ENCODE measurements at places on chromosomes 1 and 21.
A peak's percentile ranks its signal among the peaks of the same experiment; 100 is the strongest.

GRCh38 chr1:229756666-229757065, 130.6 kb downstream of the URB2 start:
- no peak for DNase-seq

DNA sequence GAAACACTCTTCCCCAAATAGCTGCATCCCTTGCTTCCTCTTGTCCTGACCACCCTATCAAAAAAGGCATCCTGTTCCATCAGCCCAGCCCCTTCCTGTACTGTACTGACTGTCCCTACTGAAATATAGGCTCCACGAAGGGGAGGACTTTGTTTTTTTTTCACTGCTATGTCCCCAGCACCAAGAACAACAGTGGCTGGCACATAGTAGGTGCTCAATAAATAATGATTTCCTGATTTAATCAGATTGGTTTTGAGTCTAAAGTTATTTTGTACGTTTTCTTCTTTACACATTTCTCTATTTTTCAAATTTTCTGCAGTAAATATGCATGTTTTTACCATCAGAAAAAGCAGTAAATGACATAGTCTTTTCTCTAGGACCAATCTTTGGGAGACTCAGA, 73.9 kb downstream of the CD58 start:
- DNase-seq = no peak

- DNase-seq = no peak
Observed at GRCh38 chr1:19046972-19047731, 90.7 kb upstream of the IFFO2 start.

- DNase-seq = no peak
Observed at GRCh38 chr1:62194651-62195544, at the start of gene L1TD1. Gene L1TD1 (plus strand): TSS chr1:62194849. CDS start chr1:62206629, 11,780 bp downstream.

DNA sequence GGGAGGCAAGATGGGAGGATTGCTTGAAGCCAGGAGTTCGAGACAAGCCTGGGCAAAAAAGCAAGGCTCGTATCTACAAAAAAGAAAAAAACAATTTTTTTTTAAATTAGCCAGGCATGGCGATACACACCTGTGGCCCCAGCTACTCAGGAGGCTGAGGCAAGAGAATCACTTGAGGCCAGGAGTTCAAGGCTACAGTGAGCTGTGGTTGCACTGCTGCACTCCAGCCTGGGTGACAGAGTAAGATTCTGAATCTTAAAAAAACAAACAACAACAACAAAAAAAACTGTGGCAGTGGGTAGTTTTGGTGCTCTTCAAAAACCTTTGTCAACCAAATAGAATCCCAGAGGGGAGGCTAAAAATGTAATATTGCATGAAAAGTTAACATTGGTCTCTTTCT, 734 bp downstream of the PTPN22 start:
- DNase-seq = no peak

DNA sequence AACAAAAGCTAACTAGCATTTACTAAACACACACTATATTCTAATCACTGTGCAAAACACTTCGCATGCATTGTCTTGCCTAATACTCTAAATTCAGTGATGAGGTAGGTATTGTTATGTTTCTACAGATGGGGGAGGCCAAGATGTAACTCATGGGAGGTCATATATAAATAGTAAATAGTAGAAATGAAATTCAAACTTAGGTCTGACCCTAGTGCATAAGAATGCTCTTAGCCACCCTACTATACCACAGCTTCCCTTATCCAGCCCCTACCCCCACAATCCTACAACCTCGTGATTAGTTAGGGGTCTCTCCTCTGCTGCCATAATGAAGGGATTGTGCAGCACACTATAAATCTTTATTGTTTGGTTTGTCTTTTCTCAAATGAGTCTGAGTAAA, 3.3 kb downstream of the PFDN2 start:
- DNase-seq = no peak

GRCh38 chr1:37472994-37473393, 1.4 kb upstream of the ZC3H12A start:
- no peak for DNase-seq

DNA sequence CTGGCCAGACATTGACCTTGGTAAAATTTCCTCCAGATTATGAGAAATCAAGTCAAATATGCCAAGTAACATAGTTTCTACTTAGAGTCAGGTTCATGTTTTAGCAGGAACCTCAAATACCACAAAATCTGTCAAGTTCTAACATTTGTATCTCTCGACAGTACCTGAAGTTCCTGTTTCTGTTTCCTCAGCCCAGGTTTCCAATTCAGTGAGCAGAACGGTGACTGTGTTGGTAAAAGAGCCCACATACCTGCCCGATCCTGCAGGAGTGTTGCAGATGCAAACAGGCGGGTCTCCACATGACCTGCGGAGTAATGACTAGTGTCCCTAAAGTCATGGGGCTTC, 57.9 kb upstream of the LGALS8 start:
- DNase-seq = no peak

- DNase-seq = no peak
Observed at GRCh38 chr21:28025111-28025510, 967.6 kb downstream of the LTN1 start.

GRCh38 chr1:107264007-107264406, 123.2 kb downstream of the NTNG1 start:
- DNase-seq = no peak

GRCh38 chr1:213728593-213729536, 258.9 kb upstream of the PROX1 start:
- DNase-seq = no peak

- DNase-seq = no peak
Observed at GRCh38 chr1:216020743-216021345, 402.4 kb downstream of the USH2A start.

GRCh38 chr1:203058676-203058935, 27.2 kb downstream of the MYOG start:
- DNase-seq = no peak

DNA sequence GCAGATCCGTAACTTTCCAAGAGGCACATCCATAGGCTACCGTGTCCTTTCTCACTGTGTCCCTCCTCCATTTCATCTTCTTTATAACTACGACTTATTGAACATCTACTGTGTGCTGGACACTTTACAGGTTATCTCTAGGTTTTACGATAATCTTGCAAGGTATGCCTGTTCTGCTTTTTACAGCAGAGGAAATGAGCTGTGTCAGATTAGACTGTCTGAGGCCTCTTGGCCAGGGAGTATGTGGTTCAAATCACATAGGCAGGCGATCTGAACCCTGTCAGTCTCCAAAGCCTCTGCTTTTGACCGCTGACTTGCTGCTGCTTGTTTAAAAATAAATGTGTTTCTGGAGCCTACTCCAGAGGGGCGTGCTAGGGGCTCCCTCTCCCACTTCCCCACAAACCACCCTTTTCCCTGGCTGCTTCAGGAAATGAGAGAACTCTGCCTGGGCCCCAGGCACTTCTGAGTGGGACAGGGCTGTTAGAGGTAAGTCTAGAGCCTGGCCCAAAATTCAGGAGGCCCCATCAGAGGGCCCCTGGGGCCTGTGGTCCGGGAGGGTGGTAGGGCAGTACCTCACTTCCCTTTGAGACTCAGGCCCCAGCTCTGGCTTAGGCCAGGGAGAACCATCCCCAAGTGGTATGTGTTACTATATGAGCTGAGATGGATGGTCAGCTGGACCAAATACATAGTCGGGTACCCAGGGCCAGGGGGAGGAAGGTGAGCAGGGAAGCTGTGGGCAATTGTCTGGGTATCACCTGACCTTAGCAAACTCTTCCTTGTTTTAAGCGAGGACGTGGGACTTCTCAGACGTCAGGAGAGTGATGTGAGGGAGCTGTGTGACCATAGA, 4.4 kb downstream of the PSEN2 start:
- DNase-seq = no peak

GRCh38 chr1:223133306-223133823, 9.7 kb downstream of the TLR5 start:
- DNase-seq = no peak

DNA sequence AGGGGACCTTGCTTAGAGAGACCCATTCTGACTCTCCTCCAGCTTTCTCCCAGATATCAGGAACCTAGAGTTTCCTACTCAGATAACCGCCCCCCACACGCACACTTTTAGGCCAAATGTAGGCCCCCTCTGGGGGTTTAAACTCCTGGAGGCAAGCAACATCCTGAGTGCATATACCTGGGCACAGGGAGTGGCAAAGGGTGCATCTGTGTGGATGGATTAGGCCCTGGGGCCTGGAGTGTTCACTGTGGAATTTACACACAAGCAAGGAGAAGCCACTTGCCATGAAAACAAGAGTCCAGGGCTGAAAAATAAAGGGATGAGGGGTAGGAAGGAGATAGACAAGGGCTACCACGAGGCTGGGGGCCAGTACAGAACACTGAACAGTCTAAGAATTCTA, 343.1 kb downstream of the NTNG1 start:
- no peak for DNase-seq

- no peak for DNase-seq
Observed at GRCh38 chr1:175073061-175073460, 5.4 kb downstream of the TNN start.

- DNase-seq = no peak
Observed at GRCh38 chr1:192153276-192153675, 5.0 kb upstream of the RGS18 start.

DNA sequence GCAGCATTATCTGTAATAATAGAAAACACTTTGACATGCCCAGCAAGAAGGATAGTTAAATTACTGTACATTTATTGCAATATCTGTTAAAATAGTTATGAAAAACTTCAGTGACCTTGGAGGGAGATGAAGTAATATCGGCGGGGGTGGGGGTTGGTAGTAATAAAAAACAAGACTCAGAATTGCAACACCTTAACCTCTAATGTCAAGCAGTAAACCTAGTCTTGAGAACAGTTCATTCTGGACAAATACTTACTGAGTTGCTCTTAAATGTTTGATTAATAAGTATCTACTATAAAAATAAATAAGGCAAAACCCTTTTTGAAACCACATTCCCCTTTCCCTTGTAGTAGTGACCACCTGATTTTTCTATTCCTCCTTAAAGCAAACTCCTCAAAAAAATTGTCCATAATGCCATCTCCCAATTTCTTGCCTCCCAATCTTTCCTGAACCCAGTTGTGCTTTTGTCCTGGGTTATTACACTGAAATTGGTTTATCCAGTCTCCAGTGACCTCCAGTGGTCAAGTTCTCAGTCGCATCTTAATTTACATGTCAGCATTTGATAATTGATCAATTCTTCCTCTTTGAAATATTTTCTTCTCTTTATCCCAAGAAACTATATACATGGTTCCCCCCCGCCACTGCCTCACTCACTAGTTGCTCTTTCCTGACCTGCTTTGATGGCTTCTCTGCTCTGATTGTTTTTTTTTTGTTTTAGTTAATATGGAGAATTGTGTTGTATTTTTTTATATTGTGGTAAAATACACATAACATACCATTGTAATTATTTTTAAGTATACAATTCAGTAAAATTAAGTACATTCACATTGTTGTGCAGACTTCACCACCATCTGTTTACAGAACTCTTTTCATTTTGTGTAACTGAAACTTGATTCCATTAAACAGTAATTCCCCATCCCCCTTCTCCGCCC, 36.8 kb downstream of the RAP1A start:
- DNase-seq = no peak

- no peak for DNase-seq
Observed at GRCh38 chr1:202014915-202015661, 4.7 kb downstream of the ELF3 start.

DNA sequence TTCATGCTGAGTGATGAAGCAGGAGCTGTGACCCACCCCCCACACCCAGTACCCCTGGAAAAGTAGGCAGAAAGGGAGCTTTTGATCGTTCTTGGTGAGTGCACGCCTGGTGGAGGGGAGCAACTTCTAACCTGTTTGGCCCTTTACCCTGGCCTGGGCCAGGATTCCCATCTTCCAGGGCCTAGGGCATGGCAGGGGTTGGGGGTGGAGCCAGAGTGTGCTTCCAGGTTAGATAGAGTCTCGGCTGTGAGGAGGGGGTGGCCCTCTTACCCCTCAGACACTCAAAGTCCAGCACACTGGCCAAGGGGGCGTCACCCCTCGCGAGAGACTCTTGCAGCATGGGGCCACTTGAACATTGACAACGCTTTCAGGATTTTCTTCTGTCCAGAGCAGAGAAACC, 236.6 kb downstream of the GRIK3 start:
- no peak for DNase-seq

GRCh38 chr1:208449951-208450350, 205.8 kb upstream of the PLXNA2 start:
- no peak for DNase-seq

- peak; percentile 8 for DNase-seq
Observed at GRCh38 chr1:58652651-58653184, 47.1 kb downstream of the MYSM1 start.

DNA sequence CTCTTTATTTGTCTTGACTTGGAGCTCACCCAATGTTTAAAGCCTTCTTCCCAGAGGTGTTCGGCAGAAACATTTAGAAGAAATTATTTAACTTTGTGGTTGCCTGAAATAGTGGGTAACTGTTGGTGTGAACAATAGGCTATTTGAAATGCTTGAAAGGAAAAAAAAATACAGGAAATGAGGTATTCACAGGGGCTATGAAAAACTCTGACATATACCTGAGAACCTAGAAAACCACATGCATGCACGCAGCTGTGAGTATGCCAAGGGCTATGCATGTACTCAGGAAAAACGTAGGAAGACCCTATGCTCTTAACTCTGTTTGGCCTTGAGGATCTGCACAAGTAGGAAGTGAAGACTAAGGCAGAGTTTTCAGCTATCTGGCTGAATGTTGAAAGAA, 16.4 kb upstream of the RNF186 start:
- no peak for DNase-seq

DNA sequence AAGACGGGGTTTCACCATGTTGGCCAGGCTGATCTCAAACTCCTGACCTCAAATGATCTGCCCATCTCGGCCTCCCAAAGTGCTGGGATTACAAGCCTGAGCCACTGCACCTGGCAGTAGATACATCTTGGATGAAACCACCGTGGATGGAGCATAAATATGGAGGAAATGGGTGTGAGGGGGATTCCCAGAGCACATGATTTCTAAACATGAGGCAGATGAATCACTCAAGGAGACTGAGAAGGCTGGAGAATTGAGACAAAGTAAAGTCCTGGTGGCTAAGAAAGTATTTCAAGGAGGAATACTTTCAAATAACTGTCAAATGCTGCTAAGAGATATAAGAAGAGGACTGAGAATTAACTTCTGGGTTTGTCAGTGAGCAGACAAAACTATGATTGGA, 5.4 kb upstream of the PGBD5 start:
- no peak for DNase-seq

- no peak for DNase-seq
Observed at GRCh38 chr1:246383791-246384190, 123.3 kb downstream of the SMYD3 start.

GRCh38 chr21:40504825-40505224, 342.1 kb downstream of the DSCAM start:
- no peak for DNase-seq
